ENCODE measurements at places on chromosomes 16 and 17.

GRCh38 chr17:35981908-35982330, 622 bp upstream of the CCL16 start:
- DNase-seq = no peak

DNA sequence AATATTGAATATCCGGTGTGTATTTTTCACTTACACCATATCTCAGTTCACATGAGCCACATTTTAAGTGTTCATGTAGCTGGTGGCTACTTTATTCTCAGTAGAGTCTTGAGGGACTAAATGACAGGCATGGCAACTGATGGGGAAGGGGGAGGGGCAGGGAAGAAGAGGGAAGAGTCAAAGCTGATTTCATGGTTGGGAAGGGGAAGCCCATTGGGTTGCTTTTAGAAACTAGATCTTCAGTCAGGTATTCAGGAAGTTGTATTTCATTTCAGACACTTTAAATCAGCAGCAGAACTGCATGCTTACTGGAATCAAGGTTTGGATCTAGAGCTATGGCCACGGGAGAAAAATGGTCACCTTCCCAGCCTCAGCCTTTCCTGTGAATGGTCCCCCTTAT, 2.9 kb upstream of the WIPI1 start:
- no peak for DNase-seq

DNA sequence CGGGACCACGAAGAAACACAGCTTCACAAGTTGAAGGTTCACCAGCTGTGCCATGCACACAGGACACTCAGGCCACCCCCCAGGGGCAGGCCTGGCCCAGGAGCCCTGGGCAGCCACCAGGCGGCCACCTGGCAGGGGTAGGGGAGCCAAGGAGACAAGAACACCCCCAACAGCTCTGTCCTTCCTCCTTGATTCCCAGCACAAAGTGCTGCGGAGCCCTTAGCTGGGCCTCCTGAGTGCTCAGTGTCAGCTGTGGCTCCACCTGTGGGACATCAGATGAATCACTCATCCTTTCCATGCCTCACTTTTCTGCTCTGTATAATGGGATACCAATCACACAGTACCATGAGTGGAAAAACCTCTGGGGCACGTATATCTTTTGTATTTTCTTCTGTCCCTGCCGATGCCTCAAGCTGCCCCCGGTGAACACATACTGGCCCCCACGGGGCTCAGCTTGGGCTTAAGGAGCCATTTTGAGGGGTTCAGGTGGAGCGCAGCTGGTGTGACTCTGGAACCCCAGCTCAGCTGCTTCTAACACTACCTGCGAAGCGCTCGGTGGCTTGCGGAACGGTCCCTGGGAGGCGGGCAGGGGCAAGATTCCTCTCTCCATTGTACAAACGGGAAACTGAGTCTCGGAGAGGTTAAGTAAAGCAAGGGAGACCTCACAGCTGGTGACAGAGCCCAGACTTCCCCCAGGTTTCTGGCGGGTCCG, 12.0 kb downstream of the GALK1 start:
- DNase-seq = no peak

GRCh38 chr16:64586781-64587180, 535.1 kb downstream of the CDH11 start:
- DNase-seq = no peak

DNA sequence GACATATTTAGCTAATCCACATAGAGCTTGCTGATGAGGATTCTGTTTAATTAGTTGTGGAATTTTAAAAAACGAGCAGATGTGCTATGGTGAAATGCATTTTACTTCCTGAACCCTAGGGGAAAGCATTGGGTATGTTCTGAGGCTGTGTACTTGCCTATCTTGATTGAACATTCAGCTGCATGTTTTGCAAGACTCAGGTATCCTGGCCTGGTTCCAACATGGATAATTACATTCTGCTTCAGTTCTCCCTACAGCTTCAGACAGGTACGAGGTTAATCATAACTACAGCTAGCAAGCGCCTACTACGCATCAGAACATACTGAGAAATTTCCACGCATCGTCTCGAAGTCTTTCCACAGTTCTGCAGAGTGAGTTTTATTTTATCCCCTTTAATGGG, 77.0 kb downstream of the HS3ST2 start:
- no peak for DNase-seq

DNA sequence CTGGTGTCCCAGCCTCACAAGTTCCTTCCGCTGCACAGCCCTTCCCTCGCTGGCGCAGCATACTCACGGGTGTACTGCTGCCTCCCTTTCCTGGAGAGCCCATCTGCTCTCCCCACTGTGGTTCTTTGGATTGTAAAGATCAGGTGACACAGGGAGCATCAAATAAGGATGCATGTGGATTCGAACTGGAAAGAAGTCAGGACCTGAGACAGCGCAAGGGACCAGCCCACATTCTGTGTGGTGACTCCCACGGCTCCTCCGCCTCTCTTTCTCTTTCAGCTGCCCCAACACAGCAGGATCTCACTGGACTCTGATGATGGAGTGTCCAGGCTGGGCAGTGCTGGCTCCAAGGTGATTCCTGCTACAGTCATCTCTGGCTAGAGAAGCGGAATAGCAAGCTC, 8.1 kb downstream of the LDAF1 start:
- DNase-seq = no peak

- DNase-seq = no peak
Measured at GRCh38 chr17:72699545-72699944, 392.9 kb downstream of the SLC39A11 start.

DNA sequence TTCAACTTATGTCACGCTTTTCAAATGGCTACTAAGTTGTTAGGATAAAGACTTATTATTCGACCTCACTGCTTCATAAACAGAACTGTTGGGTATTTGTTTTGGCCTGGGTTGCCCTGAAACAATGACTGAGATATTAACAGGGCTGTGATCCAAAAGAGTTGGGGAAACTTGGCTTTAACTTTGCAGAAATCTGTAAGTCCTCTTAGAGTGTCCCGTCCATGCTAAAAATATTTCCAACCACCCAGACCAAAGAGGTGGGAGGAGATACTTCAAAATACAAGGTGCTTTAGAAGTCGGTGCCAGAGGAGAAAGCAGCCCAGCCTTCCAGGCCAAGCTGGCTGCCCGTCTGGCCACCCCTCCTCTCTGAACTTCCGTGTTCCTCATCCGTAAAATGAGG, 16.1 kb upstream of the SPATA32 start:
- no peak for DNase-seq

DNA sequence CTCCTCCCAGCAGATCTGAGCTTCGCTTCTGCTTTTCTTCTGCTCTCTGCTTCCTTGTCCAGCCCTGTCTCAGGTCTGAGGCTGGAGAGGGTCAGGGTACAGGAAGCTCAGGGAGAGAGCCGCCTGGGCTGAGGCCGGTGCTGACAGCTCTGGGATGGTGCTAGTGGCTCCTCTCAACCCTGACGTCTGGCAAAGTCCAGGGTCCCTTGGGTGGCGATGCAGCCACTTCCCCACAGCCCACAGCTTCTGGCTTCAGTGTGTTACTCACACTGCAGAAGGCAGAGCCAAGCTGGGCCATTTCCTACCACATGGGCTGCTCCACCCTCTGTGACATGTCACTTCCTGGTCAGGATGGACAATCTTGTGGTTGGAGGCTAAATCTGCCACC, at the start of gene CD300C:
CD300C (minus strand) TSS at position 273 of the 388 bp plus-strand sequence. CDS start 333 bp downstream, outside the sequence.
- no peak for DNase-seq

DNA sequence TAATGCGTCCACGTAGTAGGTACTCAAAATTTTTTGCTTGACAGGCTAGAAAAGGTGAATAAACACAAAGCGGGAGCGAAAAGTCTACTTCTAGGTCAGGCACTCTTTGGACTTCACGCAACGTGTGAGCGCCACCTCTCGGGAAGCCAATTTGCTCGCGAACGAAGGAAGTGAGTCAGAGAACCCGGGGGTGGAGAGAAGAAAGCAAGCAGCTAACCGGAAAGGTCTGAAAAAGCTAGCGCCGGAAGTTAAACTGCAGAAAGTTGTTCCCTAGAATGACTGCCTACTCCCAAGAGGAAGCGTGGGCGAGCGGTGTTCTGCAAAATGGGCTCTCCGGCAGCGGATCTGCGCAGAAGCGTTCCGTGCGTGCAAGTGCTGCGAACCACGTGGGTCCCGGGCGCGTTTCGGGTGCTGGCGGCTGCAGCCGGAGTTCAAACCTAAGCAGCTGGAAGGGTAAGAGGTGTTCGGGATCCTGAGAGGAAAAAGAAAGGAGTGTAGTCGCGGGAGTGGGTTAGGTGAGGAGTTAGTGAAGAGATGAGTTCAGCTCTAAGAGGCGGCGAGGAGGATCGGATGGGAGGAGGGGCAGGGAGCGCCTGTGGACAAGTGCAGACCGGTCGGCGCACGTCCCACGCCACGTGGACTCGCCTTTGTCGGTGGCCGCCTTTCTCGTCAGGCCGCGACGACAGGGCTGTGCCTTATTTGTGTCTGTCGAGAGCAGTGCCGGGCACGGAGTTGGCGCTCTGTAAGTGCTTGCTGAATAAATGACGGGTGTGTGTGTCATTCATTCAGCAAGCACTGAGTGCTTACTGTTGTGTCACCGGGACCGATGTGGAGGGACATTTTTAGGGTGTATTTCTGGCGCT, at the start of gene NME1:
NME1 (plus strand) TSS at position 350 of the 863 bp plus-strand sequence. CDS start 2,096 bp downstream, outside the sequence.
- peak; percentile 34 for DNase-seq

GRCh38 chr16:12321311-12321842, 344.8 kb downstream of the SNX29 start:
- no peak for DNase-seq

Data from 8988T (cell line).